ENCODE measurements at places on chromosomes 1 and 21. TPM values are rescaled to one million over a fixed set of nuclear protein-coding genes. Genes with fewer than 3 reads are reported as not detected.

Gene WNT2B
- 3.4 TPM for total RNA-seq

Gene TAS1R1
- total RNA-seq: not detected

Gene FALEC
- not detected for total RNA-seq

Gene UTS2
- 0.56 TPM for total RNA-seq

Gene GLUL
- 147 TPM for total RNA-seq

Gene ACOT11
- 2.3 TPM for total RNA-seq

Gene NR1I3
- not detected for total RNA-seq

Gene SPRR2A
- not detected for total RNA-seq

Gene ZYG11B
- total RNA-seq: 36.8 TPM

Gene BMP8B
- not detected for total RNA-seq

Gene LCE2A
- total RNA-seq: not detected

Gene TCHH
- total RNA-seq: under 0.01 TPM

Gene CD101
- total RNA-seq: under 0.01 TPM

Gene PLCH2
- total RNA-seq: under 0.01 TPM

Gene ADAMTS4
- 110 TPM for total RNA-seq

Gene TEDDM1
- total RNA-seq: not detected

Gene PDPN
- 0.77 TPM for total RNA-seq

Gene OR2T33
- total RNA-seq: not detected

Gene OPRD1
- total RNA-seq: not detected

Gene ERICH3
- total RNA-seq: not detected

Gene CD84
- total RNA-seq: not detected

Gene C1orf21
- total RNA-seq: 21.7 TPM

Gene ERVH48-1
- total RNA-seq: under 0.01 TPM

Gene KRTAP12-2
- not detected for total RNA-seq

Gene INTS11
- total RNA-seq: 34.1 TPM

Gene ZNF648
- not detected for total RNA-seq

Gene ADAMTSL4
- total RNA-seq: 4.2 TPM

Gene SERPINC1
- not detected for total RNA-seq

Gene SLC1A7
- total RNA-seq: 0.58 TPM

Gene MORN1
- total RNA-seq: 10.4 TPM
